ENCODE measurements at places on chromosomes 1 and 21.

GRCh38 chr1:239361403-239361802, 25.0 kb upstream of the CHRM3 start:
- no peak for DNase-seq

DNA sequence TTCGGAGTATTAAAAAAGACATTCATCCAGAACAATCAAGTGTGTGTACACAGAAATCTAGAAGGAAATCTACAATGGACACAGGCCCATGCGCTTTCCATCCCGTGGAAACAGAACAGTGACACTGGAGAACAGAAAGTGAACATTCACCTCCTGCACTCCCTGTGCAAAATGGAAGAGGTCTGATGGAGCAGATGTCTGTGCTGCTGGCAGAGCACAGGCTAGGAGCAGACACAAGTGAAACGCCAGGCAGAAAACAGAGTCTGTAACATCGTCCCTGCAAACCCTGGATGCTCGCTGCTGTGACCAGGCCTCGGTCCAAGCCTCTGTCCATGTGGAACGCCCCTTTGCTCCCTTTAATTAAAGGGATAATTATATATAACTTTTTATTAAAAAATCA, 36.1 kb downstream of the SLC45A1 start:
- DNase-seq = no peak

DNA sequence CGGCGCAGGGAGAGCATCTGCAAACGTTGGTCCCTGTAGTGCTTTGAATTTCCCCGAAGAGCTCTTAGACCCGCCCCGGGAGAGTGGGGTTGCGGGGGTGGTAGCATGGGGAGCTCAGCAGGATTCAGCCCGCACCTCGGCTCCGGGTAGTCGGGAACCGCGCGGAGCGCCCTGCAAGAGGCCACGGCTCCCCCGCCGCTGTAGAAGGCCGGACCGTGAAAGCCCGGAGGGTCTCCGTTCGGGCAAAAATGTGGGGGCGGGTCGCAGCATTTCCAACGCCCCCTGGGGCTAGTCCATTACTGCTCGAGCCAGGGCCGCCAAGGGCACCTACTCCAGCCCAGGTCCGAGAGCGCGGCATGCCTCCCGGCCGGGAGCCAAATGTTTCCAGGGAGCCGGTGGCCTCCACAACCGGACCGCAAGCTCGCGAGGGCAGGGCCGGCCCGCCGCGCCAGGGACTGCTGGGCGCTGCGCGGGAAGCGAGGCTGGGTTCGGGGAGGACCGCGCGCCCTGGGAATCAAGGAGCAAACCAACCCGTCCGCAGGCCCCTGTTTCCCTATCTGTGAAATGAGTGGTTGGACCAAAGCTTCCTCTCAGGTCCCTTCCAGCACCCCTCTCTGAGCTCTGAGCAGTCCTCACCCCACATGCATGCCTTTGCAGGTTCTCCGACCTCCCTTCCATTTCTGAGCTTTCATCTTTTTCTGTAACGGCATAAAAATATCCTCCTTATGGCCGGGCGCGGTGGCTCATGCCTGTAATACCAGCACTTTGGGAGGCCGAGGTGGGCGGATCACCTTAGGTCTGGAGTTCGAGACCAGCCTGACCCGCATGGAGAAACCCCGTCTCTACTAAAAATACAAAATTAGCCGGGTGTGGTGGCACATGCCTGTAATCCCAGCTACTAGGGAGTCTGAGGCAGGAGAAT, 775 bp upstream of the TMEM63A start:
- DNase-seq = peak; percentile 32

DNA sequence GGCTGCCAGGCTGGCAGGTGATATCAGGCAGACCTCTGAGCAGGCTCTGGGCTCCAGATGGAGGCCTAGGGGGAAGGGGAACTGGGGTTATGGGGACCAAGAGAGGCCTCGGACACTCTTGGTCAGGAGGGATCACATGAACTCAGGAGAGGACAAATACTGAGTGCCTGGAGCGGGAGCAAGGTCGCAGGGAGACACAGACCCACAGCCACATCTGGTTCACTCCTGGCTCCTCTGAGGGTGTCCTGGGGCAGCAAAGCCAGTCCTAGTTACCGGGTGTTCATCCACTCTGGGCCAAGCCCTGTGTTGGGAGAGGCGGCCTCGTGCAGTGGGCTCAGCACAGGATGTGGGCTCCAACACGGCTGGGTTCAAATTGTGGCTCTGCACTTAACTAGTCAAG, 239.0 kb downstream of the PTPRU start:
- DNase-seq = no peak

GRCh38 chr1:243587823-243588560, 262.1 kb downstream of the AKT3 start:
- no peak for DNase-seq

DNA sequence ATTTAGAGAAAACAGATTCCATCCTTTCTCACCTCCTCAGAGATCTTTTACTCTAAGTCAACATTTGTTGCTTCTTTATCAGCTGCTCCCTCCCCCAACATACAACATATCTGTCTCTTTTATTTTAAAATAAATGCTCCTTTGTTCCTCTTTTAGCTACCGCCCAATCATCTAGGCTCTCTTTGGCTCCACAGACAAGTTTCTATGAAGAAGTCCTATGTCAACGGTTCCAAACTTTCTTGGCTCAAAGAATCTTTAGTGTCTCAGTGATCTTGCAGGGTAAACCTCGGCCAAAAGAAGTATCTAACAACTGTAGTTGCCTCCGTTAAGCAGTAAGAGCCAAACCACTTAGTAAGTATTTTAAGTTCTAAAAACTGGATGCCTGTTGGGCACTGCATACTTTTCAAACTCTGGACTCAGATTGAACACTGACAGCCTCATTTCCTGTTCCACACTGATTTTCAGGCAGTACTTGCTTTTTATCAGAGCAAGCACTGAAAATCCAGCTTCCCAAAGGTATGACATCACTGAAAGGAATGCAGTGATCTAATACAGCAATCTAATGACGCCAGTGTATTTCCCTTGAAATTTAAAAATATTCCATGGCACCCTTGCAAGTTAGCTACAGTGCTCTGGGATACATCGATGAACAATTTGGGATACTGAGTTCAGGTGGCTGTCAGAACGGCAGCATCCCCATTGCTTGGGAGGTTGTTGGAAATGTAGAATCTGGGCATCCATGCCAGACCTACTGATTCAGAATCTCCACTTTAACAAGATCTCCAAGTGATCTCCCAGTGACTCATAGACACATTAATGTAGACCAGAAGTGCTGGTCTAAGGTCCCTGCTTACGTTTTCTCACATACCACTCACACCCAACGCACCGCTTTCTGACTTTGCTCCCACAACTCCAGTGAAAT, 26.8 kb downstream of the EGLN1 start:
- no peak for DNase-seq

GRCh38 chr1:58722967-58723366, 23.1 kb upstream of the MYSM1 start:
- no peak for DNase-seq

DNA sequence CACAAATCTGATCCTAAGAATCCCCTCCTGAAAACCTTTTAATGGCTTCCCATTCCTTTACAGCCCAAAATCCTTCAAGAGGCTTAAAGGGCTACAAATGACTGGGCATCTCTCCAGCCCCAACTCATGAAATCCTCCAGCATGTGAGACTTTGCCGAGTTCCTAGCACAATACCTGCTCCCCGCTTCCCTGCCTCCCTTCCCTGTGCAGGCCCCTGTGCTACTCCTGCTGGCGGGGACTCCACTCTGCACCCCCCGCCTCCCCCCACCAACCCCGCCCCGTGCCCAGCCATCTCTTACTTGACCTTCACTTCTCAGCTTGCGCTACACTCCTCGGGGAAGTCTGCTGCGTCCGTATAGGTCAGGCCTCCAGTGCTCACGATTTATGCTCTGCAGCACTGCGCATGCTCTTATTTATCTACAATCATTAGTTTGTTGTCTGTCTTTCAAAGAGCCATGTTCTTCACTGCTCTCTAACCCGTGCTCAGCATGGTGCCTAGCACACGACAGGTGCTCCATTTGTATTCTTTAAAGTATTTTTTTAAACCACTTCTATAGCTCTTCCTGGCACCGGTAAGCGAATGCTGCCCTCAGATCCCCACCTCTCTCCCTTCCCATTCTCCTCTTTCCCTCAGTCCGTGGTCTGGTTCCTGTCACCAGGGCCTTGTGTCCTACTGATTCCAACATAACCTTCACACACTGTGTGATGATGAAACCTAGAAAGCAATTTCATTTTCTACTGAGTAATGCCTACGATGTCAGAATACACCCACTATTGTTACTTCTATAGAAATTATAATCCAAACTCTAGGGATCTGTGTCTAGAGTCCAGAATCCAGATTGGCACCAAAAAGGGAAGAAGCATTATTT, 37.5 kb upstream of the PLA2G2C start:
- no peak for DNase-seq

DNA sequence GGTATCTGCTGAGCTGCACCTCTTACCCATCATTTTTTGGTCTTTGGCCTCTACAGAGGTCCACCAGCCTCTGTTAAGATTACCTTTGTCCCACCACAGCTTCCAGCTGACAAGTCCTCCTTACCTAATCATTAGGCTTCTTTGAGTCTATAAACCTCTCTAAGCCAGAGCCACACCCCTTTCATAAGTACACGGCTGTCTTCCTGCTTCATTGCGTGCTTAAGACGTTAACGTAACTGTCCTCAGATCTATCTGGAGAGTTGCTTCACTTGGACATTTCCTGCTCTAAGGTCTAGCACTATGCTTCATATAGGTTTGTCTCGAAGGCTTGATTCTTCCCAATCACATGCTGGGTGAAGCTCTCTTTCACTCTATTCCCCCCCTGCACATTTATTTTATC, 71.0 kb upstream of the CACHD1 start:
- DNase-seq = no peak

DNA sequence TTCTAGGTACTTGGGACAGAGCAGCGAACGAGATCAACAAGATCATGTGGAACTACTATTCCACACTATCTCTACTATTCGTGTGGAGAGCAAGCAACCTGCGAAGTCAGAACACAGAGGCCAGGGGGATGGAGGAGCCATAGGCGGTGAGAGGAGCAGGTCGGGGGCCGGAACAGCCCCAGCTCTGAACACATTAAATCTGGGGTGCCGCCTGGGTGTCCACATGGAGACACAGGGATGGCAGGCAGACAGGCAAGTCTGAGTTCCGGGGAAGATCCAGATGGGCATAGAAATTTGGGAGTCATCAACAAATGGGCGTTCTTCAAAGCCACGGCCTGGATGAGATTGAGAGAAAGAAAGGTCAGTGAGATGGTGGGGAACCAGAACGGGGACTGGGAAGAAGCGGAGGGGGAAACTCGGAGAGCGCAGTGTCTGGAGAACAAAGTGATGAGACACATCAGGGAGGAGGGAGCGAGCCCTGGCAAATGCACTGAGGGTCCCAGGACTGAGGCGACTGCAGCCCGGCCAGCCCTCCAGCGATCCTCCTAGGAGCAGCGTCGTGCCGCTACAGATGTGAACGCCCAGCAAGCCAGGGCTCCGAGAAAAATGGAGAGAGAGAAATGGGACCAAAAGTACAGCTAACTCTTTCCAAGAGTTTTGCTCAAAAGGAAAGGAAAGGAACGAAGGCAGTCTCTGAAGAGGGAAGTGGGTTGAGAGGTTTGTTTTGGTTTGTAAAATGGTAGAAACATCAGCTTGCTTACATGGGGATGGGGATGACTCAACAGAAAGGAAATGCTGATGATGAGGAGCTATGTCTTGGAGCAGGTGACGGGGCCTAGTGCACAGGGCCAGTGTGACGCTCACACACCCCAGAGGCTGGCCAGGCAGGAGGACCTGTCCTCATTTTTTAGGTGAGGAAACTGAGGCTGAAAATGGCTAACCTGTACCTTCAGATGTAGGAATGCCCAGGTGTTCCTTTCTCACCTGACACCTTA, 84.5 kb downstream of the GLIS1 start:
- no peak for DNase-seq

DNA sequence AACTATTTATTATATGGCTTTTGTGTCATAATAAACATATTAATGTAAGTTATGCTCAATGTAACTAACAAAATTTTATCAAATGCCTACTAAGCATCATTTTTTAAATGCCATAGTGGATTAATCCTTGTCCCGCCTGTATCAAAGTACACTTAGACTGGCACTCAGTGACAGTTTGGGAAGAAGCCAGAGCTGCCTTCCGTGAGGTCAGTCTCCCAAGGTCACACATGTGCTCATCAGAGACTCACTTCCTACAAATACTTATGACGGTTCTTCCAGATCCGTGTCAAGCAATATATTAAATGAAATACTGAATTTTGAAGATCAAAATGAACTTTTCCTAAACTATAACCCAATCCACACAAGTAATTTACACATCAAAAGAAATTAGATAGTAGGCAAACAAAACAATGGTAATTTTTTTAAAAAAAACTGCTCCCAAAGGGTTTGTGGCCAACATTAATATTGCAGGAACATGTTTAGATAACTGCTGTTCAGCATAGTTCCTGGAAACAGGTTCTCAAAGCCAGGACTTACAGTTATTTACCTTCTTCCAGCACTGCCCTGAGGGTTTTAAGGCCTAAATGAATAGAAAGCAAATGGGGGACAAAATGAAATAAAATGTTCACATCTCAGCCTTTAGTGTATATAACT, 27.2 kb downstream of the WLS start:
- DNase-seq = no peak

DNA sequence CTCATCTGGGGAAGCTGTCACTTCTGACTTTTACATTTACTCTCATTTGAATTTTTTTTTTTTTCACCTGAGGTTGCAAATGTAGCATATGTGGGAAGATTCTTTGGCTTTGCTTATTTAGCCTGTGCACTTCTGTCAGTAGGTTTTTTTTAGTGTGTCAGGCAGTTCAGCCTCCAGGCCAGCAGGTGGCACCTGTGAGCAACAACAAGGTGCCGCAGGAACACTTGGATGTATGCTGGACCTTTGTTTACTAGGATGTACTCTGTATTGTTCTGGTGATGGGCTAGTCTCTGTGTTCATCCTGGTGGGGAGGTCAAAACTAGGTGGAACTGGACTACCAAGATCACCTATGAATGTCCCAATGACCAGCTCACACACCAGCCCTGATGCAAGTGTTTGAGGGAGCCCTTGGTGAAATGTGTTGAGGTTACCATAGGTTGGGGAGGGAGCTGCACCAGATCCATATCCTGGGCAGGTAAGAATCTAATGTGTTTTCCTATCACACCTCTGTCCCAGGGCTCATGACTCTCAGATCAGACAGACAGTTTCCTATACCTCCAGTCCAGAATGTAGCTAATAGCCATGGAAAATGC, 618.2 kb downstream of the BRINP3 start:
- no peak for DNase-seq

All from activated CD4-positive, alpha-beta T cell treated with anti-CD3 and anti-CD28 coated beads, Interleukin-2, amount 50 U/mL, for 4 hours (primary cell).